Epithelial cell of proximal tubule (primary cell): ENCODE measurements at places on chromosomes 2 and 18.

- no peak for DNase-seq
Observed at GRCh38 chr2:200443916-200444315, 66.0 kb downstream of the KCTD18 start.

DNA sequence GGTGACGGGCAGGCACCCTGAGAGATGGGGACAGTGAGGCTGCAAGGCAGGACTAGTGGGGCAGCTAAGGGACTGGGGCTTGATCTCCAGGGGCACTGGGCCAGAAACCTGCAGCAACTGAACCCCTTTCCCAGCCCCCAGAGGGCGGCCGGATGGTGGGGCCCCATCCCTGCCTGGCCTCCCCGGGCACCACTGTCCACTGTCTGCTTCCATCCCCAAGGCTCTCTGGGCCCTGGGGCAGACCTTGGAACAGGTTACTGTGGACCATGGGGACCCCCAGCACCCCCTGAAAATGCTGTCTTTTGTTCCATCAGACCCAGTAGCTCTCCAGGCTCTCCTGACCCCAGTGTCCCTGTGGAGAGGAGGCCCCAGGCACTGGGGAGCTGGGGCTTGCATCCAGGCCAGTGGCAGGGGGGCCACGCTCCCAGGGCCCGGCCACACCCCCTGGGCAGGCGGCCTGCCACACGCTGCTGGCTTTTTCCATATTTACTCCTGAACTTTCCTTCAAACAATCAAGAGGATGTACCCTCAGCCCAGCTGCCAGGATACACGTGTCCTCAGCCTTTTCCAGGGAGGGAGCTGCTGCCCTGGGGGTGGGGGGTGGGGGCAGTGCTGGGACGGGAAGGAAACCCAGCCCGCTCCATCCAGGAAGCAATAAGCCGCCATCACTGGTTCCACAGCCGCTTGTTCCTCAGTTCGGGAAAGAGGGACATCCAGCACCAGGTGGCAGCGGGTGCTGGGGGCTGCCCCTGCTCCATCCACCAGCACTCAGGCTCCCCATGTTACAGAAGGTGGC lies 102.3 kb upstream of the ODC1 start:
- no peak for DNase-seq

DNA sequence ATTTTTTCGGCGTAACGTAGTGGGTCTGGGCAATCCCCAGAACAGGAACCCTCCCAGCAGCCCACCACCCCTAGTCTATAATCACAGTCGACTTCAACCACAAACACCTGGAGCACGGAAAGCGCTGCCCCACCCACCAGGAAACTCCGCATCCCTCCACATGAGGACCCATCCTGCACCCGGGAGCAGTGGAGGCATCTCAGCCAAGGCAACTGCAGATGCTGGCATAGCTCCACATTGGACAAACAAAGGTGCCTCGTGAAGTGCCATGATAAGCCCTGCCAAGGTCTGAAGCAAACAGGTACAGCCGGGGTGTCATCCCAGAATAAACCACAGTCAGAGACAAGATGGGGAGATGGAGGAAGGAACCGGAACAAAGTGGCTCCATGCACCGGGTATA lies 24.3 kb upstream of the COPS8 start:
- no peak for DNase-seq

- peak; percentile 76 for DNase-seq
Observed at GRCh38 chr2:178241844-178242551, 47.7 kb downstream of the OSBPL6 start.

DNA sequence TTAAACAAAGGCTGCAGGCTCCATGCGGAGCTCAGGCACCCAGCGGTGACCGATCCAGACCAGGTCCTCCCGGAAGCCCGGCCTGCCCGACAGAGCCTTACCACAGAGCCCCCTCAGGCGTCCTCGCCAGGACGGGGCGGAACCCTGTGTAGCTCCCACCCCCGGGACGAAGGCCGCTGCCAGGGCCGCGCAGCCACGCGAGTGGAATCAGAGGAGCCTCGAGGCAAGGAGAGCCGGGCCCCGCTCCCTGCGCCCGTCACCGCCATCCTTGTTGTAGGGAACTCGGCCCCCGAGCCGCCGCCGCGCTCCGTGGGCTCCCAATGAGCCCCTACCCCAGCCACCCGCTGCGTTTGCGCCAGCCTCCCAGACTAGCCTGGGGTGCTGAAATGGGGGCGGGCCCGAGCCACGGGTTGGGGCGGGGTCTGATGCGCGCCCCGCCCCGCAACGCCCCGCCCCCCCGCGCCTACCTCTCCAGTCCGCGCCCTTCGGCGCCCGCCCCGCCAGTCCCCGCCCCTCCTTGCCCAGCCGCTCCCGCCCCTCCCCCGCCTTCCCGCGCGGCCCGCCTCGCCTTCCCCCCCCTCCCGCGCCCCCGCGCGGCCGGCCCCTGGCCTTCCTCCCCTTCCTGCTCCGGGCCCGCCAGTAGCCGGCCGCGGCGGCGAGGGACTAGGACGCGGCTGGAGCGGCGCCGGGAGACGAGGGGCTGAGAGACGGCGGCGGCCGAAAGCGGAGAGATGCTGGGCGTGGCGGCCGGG lies at the start of gene LIMS1:
LIMS1 (plus strand) TSS at position 639 of the 752 bp plus-strand sequence; CDS start at position 732, 93 bp downstream.
- no peak for DNase-seq

DNA sequence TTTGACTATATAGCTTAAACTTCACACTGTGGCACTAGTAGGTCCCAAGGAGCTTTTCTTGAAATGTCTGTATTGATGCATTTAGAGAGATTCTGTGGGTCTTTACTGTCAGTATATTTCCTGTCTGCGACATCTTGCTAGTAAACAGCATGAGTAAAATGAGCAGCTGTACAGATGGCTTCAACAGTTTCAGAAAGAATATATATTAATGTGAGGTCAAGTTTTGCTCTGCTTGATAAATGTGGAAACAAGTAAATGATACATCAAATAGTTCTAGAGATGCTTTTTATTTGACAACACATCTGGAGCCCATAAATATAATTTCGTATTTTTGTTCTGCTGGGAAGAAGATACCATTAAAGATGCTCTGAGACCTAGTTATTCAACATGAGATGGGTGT lies 310.9 kb upstream of the COL3A1 start:
- DNase-seq: no peak

GRCh38 chr18:23226930-23227725 lies 91.8 kb downstream of the CABLES1 start:
- DNase-seq: peak; percentile 62

DNA sequence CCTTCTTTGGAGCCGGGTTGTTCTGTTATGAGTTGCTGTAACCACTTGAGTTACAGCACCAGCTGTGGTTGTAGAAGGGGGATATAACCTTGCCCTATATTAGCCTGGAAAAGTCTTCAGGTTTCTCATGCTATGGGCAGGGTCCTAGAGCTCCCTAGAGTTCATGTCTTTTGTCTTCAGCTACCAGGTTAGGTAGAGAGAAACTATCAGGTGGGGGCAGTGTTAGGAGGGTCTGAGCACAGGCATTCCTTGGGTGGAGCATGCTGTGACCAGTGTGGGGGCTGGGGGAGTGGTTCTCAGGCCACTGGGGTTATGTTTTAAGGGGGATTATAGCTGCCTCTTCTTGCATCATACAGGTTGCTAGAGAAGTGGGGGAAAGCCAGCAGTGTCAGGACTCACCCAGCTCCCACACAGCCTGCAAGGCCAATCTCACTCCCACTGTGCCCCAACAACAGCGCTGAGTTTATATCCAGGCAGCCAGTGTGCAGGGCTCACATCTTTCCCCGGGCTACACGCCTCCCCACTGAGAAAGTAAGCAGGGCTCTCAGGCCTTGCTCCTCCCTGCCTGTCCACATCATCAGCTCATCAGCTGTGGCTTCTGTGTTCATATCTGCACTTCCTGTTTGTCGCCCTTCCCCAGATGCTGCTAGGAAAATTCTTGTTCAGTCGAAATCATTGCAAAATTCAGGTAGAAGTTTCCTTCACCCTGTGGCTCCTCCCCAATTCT lies 133.8 kb upstream of the NRXN1 start:
- DNase-seq: no peak

DNA sequence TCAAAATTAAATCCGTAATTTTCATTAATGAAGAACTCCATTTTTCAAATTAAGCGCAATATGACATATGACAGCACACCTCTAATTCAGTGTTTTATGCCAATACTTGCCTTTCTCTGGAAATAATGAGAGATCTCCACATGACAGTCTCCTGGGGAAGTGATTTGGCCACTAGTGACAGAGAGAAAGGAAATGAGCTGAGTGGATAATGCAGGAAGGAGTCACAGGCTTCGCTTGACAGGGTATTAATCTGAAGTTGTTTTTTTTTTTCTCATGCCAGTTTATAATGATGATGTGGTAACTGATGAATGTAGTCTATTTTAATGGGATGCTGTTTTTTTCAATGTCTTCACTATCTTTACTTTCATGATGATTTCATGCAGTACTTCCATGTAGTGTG lies 1079.4 kb upstream of the GYPC start:
- DNase-seq: no peak

- DNase-seq: no peak
Observed at GRCh38 chr2:205681401-205682238, 681 bp upstream of the NRP2 start.

- no peak for DNase-seq
Observed at GRCh38 chr2:144281476-144281875, 238.4 kb downstream of the ZEB2 start.

- DNase-seq: no peak
Observed at GRCh38 chr18:47343291-47343690, 91.8 kb upstream of the SKOR2 start.

GRCh38 chr18:23689616-23690504 lies 607 bp downstream of the LAMA3 start:
- no peak for DNase-seq

DNA sequence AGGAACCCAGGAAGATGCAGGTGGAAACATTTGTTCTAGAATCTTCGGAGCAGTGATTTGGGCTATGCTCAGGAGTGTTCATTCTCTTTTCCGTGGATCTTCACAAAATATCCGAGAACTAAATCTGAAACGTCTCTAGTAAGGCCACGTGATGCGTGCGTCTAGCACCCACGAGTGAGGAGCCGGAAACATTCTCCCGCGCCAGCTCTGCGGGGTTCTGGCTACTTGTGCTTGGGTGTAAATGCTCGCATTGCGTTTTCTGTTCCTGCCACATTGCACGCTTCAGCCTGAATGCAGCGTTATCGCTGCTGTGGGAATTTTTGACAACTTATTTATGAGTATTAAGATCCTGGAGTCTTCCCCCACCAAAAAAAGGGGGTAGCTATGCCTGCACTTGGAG lies 71.4 kb downstream of the KLHL29 start:
- no peak for DNase-seq

DNA sequence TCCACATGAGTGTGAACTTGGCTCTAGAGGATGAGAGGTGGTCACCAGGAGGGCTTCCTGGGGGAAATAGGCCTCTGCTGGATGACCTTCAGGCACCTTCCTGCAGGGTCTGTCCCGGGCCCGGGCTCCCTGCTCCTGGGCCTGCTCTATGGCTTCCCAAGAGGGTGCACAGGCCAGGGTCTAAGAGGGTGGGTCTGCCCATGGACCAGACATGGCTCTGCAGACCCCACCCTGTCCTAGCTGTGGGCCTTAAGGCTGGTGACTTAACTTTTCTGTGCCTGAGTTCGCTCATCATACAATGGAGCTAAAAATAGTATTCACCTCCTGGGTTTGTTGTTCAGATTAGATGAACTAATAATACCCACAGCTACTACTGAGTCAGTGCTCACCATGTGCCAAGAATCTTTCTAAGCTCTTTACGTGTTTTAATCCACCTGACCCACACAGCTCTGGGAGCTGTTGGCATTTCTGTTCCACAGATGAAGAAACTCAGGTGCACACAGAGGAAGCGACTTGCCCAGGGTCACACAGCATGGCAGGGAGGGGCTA lies 14.4 kb downstream of the INHBB start:
- no peak for DNase-seq

- DNase-seq: no peak
Observed at GRCh38 chr18:42909095-42909494, 206.4 kb downstream of the RIT2 start.

GRCh38 chr2:158460632-158461297 lies 4.0 kb downstream of the PKP4 start:
- DNase-seq: no peak

DNA sequence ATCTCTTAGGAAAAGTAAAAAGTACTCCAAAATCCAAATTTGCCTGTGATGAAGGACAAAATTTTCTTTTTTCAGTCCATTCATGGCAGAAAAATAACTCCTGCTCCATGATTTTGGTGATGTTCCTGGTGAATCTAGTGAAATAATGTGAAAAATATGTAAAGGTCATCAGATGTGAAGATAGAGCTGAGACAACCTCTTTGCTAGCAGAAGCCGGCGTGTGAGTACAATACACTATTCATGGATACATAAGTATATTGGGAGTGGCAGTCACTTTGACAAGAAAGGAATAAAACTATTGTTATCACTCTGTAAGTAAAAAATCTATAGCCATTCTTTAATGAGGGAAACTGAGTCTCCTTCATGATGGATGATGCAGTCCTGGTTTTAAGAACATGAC lies 6.3 kb upstream of the SLC1A4 start:
- no peak for DNase-seq

DNA sequence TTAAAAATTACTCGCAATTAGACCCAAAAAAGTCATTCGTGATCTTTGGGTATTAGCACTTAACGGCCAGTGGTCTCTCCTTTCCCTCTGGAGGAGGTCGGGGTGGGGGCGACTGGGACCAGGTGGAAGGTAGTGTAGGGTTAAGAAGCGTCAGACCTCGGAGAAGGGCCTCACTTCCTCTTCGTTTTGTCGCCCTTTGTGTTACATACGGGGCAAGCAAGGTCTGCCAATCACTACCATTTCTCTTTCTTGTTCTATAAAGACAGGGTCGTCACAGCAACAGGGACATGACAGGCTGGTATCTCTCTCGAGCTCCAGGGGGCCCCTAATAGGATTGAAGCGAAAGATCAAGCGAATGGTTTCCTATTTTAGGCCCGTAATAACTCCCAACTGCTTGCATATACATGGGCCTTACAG lies 136.6 kb downstream of the INSIG2 start:
- DNase-seq: no peak

- no peak for DNase-seq
Observed at GRCh38 chr18:24031916-24032315, 17.4 kb downstream of the TTC39C start.

GRCh38 chr2:161120775-161121174 lies 39.5 kb upstream of the TANK start:
- DNase-seq: no peak

DNA sequence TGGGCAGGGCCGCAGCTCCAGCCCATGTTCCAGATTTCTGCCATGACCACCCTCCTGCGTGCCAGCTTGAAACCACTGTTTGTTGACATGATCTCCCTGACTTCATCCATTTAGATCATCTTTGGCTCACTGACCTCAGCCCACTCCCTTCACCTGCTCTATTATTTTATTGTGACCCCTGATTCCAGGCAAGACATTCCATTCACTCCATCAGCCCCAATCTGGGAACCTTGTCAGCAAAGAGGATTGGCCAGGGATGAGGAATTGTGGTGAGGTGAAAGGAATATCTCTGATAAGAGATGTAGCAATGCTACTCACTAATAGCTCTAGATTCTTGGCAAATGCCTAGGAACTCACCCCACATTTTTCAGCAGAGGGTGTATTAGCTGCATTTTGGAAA lies 174.2 kb downstream of the TMEM247 start:
- DNase-seq: no peak

GRCh38 chr2:24958411-24958935 lies 13.3 kb downstream of the DNAJC27 start:
- no peak for DNase-seq
